ENCODE measurements at places on chromosomes 3 and 15.

- no peak for DNase-seq
Measured at GRCh38 chr3:190173426-190173825, 52.7 kb upstream of the P3H2 start.

GRCh38 chr3:174220775-174221554 lies 638.2 kb upstream of the NAALADL2 start:
- no peak for DNase-seq

DNA sequence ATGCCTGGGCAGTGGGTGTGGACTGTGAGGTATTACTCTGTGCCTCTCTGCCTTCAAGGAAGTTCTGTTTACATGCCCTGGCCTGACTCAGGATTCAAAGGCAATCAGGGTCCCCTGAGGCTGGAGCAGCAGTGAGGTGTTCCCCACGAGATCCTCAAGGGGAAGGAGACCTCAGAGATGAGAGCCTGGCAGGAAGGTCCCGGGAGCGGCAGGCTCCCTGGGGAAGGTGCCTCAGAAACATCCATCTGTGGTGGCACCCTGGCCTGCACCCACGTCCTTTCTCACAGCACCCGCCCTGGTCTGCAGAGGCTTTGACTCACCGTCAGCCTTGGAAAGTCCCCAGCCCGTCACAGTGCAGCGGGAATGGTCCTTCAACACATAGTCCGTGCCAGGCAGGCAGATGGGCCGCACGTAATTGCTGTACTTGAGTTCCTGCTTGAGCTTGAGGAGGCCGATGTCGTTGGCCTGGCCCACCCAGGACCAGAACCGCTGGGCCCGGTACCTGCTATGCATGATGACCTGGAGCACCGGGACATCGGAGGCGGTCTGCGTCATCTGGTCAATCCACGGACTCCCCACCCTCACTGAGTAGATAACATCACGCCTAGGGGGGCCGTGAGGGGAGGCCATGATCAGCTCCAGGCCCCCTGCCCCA lies 3.6 kb downstream of the PRSS50 start:
- DNase-seq, result no peak

GRCh38 chr15:29556380-29556779 lies 265.9 kb downstream of the TJP1 start:
- no peak for DNase-seq

DNA sequence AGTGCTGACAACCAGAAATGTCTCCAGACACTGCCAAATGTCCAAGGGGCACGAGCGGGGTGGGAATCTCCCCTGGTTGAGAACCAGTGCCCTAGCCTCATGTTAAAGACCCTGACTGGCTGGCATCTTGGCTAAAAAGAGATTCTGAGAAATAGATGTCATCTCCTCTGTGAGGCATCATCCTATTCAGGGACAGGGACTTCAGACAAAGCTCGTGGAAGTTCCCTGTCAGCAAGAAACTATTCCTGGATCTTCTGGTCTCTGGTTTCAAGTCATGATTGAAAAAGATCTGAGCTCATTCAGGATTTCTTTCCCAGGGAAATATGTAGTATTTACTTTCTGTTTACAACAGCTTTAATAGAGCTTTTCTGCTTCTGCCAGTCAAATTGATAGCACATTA lies 10.8 kb downstream of the WDR5B start:
- no peak for DNase-seq

GRCh38 chr3:38471260-38471857 lies 17.7 kb downstream of the ACVR2B start:
- DNase-seq, result no peak

GRCh38 chr3:133443649-133444422 lies 44.0 kb downstream of the BFSP2 start:
- DNase-seq, result no peak

DNA sequence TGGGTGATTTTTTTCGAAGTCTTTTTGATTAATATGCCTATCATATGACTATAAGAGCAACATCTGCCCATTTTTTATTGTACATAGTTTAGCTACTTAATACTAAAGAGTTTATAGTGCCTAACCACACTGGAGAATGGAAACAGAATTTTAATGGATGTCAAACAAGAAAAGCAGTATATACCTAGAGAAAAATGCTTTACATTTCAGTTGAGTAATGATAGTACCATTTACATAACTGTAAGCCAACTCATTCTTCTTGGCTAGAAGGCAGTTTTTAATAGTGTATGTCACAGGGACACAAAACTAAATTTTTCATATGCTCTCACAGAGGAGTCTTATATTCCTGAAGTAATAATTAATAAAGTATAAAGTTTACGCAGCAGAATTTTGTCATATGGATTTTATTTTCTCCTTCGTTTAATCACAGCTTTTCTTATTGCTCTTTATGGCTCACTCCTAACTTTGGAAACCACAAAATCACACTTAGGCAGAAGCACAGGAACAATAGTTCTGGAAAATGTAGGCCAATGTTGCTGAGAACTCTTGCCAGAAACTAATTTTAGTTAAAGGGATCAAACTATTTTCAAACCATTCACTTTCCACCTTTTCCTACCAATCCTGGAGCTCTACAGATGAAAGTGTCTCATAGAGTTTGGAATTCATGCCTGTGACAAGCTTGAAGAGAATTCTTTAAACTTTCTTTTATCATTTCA lies 243.6 kb downstream of the ZIC1 start:
- DNase-seq, result no peak

DNA sequence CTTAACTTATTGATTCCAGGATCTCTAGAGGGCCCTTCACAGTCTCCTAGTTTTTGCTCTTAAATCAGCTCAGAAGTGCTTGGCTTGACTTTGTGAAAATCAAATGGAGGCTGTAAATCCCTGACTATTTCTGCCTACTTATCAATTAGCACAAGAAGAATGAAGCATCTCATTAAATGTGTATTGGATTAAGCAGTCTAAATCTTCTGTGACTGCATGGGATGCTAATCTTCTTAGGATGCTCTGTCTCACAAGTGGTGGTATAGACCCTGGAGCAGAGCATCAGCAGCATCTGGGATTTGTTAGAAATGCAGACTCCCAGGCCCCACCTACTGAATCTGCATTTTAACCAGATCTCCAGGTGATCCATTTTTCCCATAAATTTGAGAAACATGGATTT lies 488.7 kb downstream of the AGBL1 start:
- DNase-seq, result no peak

DNA sequence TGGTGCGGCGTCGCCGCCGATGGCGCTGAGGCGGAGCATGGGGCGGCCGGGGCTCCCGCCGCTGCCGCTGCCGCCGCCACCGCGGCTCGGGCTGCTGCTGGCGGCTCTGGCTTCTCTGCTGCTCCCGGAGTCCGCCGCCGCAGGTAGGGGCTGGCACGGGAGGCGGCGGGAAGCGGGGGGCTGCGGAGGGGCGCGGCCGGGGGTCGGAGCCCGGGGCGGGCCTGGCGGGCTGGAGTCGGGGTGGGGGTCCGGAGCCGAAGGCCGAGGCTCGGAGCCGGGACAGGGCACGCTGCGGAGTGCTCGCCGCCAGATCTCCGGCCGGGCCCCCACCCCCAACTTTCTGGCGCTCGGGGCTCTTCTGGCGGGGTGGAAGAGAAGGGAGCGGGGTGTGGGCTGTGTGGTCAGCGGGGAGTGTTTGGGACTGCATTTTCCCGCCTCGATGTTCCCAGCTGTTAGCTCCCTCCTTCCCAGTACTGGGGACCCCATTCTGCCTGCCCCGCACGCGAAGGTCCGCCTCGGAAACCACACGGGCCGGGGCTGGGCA lies 299 bp downstream of the TYRO3 start:
- DNase-seq, result no peak

DNA sequence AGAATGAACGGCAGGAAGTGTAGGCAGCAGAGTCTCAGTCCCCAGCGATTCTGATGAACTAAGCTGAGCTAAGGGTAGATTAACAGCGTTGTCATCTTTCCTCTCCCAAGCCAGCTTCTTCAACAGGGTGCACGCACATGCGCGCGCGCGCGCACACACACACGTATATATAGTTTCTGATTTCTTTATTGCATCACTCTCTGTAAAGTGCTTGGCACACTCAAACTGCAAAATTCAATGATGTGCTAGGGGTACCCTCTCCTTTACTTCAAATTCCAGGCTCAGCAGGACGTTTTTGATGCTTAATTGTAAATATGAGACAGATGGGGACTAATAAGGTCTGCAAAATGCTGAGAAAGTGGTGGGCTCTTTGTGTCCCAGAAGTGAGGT lies 26.1 kb upstream of the VPS8 start:
- no peak for DNase-seq

GRCh38 chr3:77179762-77180161 lies 139.9 kb downstream of the ROBO2 start:
- no peak for DNase-seq

DNA sequence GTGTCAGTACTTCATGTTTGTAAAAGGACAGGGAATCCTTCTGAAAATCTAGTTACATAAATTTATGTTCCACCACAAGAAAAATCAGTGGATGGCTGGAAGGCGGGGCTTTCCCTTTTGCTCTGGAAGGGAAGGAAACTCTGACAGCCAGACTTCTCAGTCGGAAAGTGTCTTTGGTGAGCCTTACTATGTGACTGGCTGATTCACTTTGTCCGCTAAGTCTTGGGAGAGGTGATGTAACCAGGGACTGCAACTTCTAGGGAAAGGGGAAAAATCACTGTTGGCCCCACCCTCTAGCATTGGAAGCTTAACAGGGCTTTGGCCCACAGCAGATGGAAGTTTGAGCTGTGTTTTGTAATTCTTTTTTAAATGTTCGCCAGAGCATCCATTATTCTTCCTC lies 281.4 kb upstream of the CTDSPL start:
- DNase-seq, result no peak

- peak; percentile 44 for DNase-seq
Measured at GRCh38 chr3:105166893-105167292, 199.8 kb upstream of the ALCAM start.

DNA sequence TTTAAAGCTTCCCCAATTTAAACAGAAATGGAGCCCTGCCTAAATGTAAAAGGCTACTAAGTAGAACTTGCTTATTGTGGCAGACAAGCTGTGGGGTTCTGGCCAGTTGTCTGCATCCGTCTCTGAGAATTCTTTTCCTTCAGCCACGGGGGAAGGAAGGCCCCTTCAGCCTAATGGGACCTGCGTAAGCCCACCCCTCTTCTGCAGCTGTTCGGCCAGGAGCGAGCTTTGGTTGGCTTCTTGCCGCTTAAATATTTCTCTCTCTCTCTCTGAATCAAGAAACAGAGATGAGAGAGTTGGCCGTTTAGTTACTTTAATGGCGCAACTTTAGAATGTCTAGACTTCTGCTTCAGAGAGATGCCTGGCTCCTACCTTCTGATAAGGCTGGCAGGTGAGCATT lies 151.7 kb upstream of the PROK2 start:
- no peak for DNase-seq

DNA sequence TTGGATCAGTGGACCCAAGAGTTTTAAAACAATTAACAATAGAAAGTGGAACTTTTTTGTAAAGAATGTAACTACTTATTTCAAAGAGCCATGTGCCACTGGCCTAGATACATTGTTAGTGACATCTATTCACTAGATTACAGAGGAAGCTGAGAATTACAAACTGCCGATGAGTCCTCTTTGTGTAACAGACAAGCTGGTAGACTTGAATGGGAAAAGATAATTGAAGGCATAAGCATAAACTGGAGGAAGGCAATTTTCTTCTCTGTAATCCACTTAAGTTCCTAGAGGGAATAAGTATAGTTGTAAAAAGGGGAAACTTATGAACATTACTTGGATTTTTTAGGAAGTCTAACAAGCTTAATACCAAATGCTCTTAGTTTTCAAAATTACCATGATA lies 15.1 kb downstream of the THUMPD3 start:
- DNase-seq, result no peak

GRCh38 chr3:158847885-158848284 lies 46.0 kb downstream of the MFSD1 start:
- DNase-seq, result no peak

GRCh38 chr3:118988198-118989130 lies 46.2 kb downstream of the IGSF11 start:
- no peak for DNase-seq

GRCh38 chr3:123536153-123536895 lies 48.5 kb downstream of the HACD2 start:
- DNase-seq, result no peak

DNA sequence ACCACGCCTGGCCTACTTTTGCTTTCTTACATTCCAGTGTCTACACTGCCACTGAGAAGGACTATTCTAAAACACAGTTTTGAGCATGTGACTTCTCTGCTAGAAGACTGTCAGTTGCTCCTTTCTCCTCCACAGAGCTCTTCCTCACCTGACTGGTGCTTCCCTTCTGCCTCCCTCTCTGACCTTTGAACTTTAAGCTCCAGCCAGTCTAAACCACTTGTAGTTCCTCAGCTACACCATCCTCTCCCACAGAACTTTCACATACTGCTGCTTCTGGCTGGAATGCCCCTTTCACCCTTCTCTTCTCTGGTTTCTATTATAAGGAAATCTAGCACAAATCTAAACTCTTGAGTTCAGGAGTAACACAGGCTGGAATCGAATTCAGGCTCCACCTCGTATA lies 9.1 kb downstream of the NCEH1 start:
- no peak for DNase-seq

DNA sequence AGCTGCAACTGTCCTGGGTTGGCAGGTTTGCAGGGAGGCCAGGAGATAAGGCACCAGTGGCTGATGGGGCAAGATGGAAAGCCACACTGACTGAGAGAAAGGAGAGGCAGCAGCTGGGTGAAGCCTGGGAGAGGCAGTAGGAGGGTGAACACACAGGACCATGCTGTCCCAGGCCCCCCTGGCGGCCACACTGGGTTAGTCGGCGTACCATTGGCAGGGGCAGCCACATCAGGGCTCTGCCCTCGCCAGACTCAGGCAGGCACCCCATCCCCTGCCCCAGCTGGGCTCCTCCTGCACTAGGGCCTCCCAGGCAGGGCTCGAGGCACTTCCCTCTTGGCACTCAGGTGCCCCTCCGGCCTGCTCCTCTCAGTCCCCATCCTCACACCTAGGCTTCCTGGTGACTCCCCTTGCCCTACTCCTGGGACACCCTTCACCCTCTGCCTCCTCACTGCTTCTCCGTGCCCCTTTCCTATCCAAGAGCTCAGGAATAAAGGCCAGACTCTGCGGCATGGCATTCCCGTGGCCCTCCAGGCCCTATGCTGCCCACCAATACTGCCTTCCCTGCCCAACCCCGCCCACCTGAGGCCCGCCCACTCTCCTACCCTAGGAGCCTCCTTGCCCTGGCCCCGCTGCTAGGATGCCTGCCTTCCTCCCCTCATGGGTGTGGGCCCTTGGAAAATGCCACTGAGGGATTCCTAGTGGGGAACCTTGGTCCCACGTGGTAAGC lies 28.7 kb upstream of the DUSP7 start:
- DNase-seq, result no peak

- DNase-seq, result peak; percentile 47
Measured at GRCh38 chr3:111739311-111739911, 119.7 kb upstream of the PHLDB2 start.

GRCh38 chr3:63582943-63583500 lies 69.5 kb upstream of the SNTN start:
- no peak for DNase-seq
